ENCODE measurements at places on chromosomes 12 and 14. TPM values are rescaled to one million over a fixed set of nuclear protein-coding genes. Genes with fewer than 3 reads are reported as not detected.

Gene ADGRD1
- 0.89 TPM for total RNA-seq

Gene ST8SIA1
- 0.20 TPM for total RNA-seq

Gene CFAP54
- not detected for total RNA-seq

Gene CHGA
- total RNA-seq = not detected

Gene KSR2
- total RNA-seq = not detected

Gene KCNC2
- not detected for total RNA-seq

Gene PAX9
- total RNA-seq = 0.99 TPM

Gene PIWIL1
- total RNA-seq = not detected
